ENCODE measurements at places on chromosomes 7 and 10.

DNA sequence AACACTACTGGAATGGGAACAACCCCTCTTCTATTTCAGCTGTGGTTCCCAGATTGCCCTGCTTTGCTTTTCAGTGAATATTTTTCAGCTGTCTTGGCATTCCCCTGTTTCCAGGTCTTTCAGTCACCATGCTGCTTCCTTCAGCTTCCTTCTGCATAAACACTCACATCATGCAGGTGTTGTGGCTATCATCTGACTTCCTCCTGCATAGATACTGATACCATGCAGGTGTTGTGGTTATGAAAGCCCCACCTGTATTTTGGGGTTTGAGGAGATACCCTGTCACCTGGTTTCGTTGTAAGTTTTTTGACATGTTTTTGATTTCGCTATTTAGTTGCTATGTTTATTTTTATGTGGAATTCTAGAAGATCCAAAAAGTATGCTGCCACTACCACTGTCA is 71.5 kb downstream of the SLC35B4 start:
- no peak for DNase-seq

DNA sequence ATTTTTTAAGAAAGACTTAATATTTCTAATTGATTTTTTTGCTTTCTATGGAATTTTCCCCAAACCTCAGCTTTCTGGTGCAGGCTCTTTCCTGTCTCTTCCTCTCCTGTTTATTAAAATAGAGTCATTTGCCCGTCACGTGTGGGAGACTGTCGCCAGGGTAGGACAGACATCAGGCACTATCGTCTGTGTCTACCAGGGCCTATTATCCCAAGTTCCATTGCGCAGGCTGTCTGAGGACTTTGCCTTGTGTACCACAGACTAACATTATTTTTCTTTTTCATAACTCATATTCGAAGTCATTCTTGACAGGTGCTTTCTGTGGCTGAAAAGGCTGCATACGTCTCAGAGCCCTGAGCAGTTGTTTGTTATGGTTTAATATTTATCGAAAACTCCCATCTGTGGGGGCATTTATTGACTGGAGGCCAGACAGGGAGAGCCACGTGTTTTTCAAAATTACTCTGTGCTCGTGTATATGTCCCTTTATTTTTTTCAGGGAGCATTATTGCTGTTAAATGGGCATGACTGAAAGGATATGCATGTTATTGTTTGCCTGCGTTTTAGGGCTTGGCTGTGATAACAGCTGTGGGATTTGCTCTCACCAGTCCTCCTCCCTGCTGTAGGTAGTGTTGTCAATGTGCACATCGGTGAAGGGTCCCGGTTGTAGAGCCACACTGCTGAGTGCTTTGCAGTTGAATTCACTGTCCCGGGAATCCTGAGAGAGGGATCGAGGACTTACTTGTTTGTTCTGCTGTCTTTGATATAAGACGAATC is 89.8 kb downstream of the CAMK1D start:
- no peak for DNase-seq

DNA sequence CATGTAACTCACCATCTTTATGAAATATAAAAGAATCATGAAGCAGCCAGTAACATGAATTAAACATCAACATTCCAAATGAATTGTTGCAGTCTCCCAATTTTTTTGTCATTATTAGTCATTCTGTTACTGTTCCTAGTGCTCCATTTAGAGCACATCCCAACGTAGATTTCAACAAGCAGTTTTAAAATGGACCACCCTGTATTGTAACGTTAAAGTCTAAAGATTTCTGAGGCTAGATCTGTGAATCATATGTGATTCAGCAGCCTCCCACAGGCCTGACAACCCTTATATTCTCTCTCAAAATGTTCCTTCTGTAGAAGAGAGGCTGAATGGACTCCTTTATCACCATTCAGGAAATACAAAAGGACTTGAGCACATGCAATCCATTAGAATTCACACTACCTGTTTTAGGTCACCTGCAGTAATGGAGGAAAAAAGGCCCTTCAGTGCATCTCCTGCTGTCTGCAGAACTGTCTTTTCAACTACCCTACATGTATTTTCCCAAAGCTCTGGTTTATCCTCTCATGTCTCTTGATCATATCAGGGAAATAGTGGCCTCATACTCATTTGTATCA is 81.4 kb downstream of the CACNA2D1 start:
- no peak for DNase-seq

GRCh38 chr10:115951242-115951641 is 321.8 kb downstream of the GFRA1 start:
- no peak for DNase-seq

DNA sequence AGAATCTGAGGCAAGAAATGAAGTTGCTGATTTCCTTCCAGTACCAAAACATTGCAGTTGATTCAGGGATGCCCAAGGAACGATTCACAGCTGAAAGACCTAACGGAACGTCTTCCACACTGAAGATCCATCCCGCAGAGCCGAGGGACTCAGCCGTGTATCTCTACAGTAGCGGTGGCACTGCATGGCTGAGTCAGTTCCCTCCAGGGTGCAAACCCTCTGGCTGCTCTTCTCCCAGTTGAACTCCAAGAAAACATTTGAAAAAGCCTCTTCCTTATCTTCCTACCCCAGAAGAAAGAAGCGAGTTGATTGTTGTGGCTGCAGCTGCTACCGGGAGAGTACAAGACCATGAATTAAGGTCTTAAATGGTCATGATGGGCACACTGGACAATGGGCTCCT is 147.1 kb upstream of the PRSS1 start:
- no peak for DNase-seq

DNA sequence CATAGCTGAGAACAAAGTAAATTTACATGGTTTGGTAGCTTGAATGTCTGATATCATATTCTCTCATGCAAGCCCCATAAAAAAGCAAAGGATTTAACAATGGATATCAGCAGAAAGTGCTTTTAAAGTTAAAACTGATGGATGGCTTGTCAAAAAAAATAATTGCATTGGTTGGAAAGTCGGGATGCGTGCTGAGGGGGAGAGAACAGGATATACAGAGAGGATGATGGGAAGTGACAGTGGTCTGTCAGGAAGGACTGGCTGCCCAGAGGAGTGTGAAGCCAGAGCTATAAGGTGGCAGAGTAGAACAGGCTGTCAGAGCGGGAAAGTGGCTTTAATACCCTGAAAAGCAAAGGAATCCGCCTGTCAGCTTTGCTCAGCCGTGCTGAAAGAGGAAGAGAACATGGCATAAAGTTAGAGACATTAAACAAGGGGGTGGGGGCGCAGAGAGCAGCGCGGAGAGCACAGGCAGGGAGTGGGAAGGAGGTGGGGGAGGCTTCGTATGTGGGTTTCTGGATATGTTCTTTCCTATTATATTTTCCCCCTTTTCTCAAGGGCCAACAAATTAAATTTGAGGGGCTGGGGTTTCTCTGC is 493.0 kb downstream of the LRMDA start:
- DNase-seq: no peak

GRCh38 chr7:108578937-108579336 is 9.3 kb downstream of the DNAJB9 start:
- DNase-seq: no peak

DNA sequence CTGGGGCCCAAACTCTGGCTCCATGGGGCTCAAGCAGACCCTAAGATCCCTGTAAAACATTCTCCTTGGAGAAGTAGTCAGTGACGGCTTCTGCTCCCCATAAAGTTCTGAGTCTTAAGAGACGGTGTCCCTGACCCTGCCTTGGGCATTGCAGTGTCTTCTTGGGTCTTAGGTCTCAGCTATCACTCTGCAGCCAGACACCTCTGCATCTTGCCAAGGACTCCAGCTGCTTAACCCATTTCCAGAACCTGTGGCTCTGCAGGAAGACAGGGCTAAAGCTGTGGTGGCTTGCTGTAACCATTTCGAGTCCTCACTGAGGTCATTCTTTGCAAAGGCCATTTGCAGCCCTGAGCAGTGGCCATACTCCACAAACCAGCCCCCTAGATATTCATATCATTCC is 337.1 kb upstream of the ZMIZ1 start:
- no peak for DNase-seq

- no peak for DNase-seq
These were observed 127.5 kb downstream of the TES start for GRCh38 chr7:116337800-116338199.

DNA sequence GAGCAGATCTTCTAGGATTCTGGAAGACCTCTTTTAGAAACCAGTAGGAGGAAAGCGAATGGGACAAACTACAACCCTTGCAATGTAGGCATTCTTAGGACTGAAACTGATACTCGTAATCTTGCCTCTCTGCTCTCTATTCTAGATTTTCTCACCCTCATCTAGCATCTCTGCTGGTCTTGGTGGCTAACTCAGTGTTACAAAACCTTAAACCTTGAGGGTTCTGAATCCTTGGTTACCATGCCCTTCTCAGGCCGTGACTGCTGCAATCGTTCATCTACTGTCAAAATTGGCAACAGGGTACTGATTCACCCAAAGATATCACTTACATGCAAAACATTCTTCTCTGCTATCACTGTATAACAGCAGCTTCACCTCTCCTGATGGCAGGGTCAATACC is 55.2 kb downstream of the SAMD9 start:
- no peak for DNase-seq

DNA sequence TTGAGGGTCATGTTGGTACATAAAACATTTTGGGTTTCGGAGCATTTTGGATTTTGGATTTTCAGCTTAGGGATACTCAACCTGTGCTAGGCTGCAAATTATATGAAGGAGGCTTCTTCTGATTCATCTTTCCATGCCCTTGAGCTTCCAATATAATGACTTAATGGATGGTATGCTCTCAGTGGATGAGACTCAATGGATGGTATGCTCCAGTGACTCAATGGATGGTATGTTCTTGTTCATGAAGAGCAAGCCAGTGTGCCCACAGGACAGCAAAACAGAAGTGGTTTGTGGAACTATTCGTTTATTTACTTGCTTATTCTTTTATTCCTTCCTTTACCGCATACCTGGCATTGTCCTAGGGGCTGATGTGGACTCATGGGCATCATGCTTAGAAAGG is 969.6 kb downstream of the LRMDA start:
- no peak for DNase-seq

- DNase-seq: no peak
These were observed 169.7 kb upstream of the PHYHIPL start for GRCh38 chr10:59006511-59007306.

DNA sequence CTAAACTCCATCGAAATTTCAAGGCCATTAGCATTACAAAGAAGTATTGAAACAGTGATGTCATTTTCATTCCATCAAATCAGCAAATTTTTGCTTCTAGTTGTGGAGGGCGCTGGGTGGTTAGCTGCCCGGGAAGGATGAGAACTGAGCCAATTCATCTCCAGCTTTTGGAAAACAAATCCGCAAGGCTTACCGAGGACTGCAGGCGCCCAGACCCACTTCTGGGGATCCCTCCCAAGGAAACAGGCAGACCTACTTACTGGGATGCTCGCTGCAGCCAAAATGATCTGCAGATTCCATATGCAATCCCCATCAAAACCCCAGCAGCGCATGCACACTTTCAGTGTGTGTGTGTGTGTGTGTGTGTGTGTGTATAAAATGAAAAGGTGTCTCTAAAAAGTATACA is 19.2 kb downstream of the TNRC18 start:
- DNase-seq: no peak

GRCh38 chr7:120564145-120564544 is 291.2 kb downstream of the KCND2 start:
- DNase-seq: no peak

- no peak for DNase-seq
These were observed 92.9 kb downstream of the SVOPL start for GRCh38 chr7:138608275-138608674.

GRCh38 chr10:119101366-119102098 is 2.4 kb upstream of the DENND10 start:
- DNase-seq: no peak

- no peak for DNase-seq
These were observed 86.7 kb upstream of the TMEM168 start for GRCh38 chr7:112876877-112877276.

GRCh38 chr7:146185844-146186243 is 69.2 kb downstream of the CNTNAP2 start:
- no peak for DNase-seq

DNA sequence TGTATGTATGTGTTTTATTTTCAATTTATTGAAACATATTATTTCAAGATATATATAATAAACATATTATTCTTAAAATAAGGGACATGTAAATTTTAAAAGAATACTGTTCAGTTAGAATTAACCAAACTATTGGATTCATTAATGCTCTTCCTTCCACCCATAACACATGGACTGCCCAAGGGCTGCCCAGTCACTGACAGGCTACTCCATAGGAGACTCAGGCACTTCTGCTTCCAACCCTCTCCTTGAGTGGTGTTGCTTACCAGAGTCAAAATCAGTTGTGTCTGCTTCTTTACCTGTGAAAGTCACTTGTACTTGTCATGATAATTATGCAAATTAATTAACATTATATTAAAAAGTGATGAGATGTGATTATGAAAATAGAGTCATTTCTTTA is 9.8 kb upstream of the GPR37 start:
- no peak for DNase-seq

- DNase-seq: no peak
These were observed at the start of gene FEZF1 for GRCh38 chr7:122304319-122304975. Gene FEZF1 (minus strand): TSS chr7:122304750. CDS start chr7:122304437, 313 bp downstream.

GRCh38 chr7:30465811-30466180 is 12.8 kb downstream of the NOD1 start:
- DNase-seq: no peak

- no peak for DNase-seq
These were observed 24.2 kb downstream of the IFIT3 start for GRCh38 chr10:89351780-89352597.

GRCh38 chr10:82660205-82660604 is 785.2 kb downstream of the NRG3 start:
- DNase-seq: no peak

DNA sequence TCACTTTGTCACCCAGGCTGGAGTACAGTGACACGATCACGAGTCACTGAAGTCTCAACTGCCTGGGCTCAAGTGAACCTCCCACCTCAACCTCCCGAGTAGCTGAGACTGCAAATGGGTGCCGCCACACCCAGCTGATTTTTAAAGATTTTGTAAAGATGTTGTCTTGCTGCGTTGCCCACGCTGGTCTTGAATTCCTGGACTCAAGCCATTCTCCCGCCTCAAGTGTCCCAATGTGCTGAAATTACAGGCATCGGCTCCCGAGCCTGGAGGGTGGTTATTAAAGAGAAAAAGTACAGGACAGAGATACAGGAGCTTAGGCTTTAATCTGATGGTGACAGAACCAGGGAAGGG is 55.1 kb downstream of the KCTD7 start:
- no peak for DNase-seq

DNA sequence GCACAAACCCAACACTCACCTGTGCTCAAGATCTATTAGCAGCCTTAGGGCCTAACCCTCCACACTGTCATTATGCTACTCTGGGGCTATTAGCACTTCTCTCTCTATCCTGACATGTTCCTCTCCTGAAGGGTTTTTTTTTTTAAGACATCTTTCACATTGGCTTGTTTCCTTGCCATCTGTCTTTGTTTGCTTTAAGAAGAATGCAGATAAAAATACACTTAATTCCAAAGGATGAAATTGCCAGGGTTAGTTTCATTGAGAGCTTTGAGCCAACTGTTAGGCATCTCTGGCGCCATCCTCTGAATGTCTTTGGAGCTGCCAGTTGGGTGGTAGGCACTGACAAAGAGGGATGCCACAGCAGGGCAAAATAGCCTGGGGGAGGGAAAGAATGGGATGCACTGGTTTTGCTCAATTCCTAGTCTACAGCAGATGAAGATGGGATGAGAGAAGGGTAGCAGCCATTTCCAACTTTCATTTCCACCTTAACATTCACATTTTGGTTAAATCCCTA is 399.2 kb downstream of the SORCS1 start:
- no peak for DNase-seq

- DNase-seq: no peak
These were observed 1016.4 kb upstream of the SORCS1 start for GRCh38 chr10:108180878-108181277.
